ENCODE measurements at places on chromosomes 6 and 20. TPM values are rescaled to one million over a fixed set of nuclear protein-coding genes. Genes with fewer than 3 reads are reported as not detected.

The SIRT5 gene
- total RNA-seq: 34.3 TPM

The TPD52L1 gene
- total RNA-seq: 48.5 TPM

The HCRTR2 gene
- total RNA-seq: not detected

The RAMACL gene
- total RNA-seq: 0.13 TPM

The FOXA2 gene
- 0.35 TPM for total RNA-seq

The HLA-DRA gene
- not detected for total RNA-seq

The EPHA7 gene
- 7.0 TPM for total RNA-seq

The TMEM242 gene
- total RNA-seq: 6.0 TPM

DNA sequence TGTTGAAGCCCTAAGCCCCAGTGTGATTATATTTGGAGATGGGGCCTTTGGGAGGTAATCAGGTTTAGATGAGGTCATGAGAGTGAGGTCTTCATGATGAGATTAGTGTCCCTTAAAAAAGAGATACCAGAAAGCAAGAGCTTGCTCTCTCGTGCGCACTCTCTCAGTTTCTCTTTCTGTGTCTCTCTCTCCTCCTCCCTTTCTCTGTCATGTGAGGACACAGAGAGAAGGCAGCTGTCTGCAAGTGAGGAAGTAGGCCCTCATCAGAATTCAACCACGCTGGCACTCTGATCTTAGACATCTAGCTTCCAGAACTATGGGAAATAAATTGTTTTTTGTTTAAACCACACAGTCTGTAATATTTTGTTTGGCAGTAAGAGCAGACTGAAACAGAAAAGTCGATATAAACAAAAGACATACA is 180.5 kb downstream of the IBTK start:
- no peak for DNase-seq

DNA sequence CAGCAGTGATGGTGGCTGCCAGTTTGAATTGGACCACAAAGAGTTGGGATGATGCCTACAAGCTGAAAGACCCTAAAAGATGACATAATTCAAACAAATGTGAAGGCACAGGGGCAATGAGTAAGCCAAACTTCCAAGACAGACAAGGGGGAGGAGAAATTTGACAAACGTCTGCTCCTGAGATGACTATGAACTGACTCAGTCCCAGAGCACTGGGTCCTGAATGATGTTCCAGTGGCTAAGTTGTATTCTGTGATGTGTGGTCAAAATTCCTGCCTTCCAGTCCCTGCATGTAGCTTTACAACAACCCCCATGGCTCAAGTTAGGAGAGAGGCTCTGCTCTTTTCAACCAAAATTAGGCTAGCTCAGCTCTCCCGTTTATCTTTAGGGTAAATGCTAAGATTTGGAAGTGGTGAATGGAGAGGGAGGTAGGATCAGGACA is 86.1 kb upstream of the SIRPA start:
- peak; percentile 60 for DNase-seq

DNA sequence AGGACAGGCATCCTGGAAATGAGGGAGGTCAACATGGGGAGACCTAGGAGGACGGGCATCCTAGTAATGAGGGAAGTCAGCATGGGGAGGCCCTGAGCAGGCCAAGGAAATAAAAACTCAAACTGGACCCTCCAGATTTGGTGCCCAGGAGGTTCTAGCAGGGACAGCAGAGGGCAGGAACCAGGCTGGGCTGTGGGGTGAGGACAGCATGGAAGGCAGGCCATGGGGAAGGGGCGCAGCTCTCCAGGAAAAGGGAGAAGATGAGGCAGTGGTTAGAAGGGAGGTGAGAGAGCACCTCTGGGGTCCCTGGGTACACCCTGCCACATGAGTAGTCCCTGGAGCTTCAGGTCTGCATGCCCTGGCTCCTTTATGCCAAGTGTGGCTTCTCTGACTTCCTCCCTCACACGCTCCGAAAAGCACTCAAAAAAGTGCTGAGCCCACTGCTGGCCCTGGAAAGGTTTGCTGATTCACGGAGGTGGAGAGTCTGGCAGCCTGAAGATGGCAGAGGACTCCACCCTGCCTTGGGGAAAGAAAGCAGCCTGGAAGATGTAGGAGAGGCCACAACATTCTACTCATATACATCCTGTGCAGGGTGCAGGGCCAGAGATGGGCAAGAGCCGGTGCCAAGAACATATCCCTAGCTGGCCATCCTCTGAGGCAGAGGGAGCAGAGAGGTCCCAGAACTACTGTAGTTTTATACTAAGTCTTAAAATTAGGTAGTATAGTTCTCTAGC is 154.9 kb downstream of the MRPL14 start:
- DNase-seq: peak; percentile 88

DNA sequence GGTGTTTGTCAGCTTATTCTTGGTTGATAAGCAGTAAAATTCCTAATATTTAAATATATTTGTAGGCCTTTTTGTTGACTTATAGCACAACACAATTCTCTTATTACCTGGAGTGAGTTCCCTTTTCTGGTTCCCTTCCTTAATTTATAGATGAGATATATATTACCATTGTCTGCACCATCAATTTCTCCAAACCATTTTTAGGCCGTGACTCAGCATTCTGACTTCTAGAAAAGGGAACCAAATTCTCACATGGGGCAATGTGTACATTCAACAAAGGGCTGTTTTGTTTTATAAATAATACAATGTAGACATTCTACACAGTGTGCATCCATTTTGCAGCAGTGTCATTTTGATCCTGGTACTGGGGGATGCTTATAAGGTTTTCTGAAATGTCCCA is 52.8 kb downstream of the NCOA7 start:
- no peak for DNase-seq

DNA sequence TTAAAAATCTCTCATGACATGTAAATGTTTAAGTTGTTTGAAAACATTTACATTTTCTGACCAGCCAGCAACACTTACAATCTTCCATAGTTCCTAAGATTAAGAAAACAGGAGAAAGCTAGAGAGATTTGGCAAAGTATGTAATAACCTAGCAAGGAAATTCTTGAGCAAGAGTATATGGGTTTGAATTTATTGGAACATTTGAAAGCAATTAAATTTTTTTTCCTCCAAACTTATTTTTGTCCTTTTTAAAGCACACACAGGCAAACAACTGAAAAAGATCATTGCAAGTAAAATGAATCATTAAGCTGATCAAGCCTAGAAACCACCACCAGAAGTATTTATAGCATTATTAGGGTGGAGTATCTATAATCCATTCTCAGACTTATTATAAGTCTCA is 20.1 kb upstream of the ZNF217 start:
- no peak for DNase-seq

DNA sequence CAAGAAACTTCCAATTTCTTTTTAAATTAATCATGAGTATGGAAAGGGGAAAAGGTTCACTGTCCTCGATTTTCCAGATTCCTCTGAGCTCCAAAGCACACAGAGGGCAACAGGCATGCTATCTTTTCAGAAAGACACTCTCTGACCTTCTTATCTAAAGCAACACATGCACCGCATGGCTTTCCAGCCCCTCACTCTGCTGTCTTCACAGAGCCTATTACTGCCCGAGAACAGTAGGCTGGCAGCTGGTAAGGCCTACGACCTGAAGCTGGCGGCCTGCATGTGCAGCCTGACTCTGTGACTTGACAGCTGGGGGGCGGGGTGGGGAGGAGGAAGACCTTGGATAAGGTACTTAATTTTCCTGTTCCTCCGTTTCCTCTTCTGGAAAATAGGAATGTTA is 86.3 kb downstream of the ELOVL4 start:
- DNase-seq: no peak

- DNase-seq: no peak
These were observed 160.7 kb downstream of the ZFAND3 start for GRCh38 chr6:37980222-37980595.

- no peak for DNase-seq
These were observed 37.9 kb upstream of the RNF24 start for GRCh38 chr20:4053071-4053919.

DNA sequence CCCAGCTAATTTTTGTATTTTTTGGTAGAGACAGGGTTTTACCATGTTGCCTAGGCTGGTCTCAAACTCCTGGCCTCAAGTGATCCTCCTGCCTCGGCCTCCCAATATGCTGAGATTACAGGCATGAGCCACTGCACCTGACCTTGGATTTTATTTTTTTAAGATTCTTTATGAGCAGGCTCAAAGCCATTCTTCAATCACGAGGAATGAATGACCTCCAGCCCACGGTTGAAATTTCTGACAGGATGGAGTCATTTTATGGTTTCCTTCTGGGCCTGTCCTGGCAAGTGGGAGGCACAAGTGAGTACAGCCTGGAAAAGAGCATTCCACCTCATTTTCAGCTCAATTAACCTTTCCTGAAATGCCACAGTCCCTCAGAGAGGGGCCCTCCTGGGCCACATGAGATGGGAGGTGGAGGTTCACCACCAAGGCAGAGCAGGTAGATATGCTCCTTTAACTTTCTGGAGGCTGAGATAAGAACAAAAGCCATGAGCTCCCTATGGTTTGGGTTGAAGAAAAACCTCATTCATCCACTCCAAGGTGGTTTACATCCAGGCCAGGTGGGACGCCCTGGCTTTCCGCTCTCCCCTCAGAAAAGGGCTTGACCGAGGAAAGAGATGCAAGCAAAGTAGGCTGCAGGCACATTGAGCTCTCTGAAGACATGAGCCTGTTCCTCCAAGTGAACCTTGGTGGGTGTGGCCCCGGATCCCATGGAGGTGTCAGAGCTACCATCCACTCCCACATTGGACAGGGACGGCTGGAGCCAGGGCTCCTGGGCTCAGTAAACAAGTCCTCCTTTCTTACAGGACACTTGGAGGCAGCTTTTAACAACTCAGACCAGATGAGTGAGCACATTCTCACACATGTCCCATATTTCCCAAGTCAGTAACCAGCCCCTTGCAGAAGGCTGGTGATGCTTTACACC is 208.5 kb upstream of the SSTR4 start:
- no peak for DNase-seq

GRCh38 chr6:112372226-112372806 is 25.2 kb downstream of the RFPL4B start:
- DNase-seq: no peak

GRCh38 chr20:50434321-50434652 is 75.9 kb upstream of the PTPN1 start:
- no peak for DNase-seq

GRCh38 chr6:132728616-132729015 is 14.8 kb upstream of the VNN1 start:
- no peak for DNase-seq

- DNase-seq: no peak
These were observed 37.6 kb upstream of the CST7 start for GRCh38 chr20:24911461-24911860.

DNA sequence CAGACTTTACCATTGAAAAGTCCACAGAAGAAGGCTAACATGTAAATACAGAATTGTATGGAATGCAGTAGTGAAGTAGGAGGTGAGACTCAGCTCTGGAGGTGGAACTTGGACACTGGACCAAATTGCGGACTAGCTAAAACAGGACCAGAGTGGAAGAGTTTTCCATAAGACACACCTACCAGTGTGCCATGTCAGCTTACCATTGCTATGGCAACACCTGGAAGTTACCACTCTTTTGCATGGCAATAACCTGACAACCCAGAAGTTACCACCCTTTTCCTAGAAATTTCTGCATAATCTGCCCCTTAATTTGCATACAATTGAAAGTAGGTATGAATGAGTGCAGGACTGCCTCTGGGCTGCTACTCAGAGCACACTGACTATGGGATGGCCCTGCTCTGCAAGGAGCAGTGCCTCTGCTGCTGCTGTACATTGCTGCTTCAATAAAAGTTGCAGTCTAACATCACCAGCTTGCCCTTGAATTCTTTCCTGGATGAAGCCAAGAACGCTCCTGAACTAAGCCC is 569.6 kb upstream of the FLRT3 start:
- no peak for DNase-seq

- no peak for DNase-seq
These were observed 6.8 kb downstream of the HDDC2 start for GRCh38 chr6:125294925-125295324.
